Stimulated activated naive CD8-positive, alpha-beta T cell treated with anti-CD3 and anti-CD28 coated beads, Interleukin-15, Interleukin-2, amounts not matched to agents 100 U/mL and 50 U/mL, for 24 hours (primary cell): ENCODE measurements at places on chromosomes 12 and 14.

GRCh38 chr12:73798523-73798922 lies 739.1 kb upstream of the ATXN7L3B start:
- DNase-seq = no peak

DNA sequence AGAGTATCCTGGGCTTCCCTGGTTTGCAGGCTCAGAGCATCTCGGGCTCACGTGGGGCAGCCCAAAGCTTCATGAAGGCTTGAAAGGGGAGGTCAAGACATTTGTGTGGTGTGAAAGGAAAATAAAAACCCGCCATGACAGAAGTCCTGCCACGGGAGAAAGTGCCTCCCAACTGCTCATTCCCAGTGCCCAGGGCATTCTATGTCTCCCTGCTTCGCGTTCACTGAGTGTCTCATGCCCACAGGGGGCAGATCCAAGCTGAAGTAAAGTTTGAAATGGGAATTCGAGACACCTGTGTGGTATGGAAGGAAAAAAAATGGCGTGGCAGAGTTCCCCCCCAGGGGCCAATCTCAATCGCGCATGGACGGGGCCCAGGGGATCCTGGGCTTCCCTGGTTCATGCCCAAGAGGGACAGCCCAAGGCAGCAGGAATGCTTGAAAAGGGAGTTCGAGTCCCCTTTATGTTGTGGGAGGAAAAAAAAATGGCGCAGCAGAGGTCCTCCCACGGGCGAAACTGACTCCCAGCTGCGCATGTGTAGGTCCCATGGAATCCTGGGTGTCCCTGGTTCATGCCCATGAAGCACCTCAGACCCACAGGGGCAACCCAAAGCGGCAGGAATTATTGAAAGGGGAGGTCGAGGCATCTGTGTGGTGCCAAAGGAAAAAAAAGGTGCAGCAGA lies 576.7 kb downstream of the ALG10 start:
- no peak for DNase-seq

DNA sequence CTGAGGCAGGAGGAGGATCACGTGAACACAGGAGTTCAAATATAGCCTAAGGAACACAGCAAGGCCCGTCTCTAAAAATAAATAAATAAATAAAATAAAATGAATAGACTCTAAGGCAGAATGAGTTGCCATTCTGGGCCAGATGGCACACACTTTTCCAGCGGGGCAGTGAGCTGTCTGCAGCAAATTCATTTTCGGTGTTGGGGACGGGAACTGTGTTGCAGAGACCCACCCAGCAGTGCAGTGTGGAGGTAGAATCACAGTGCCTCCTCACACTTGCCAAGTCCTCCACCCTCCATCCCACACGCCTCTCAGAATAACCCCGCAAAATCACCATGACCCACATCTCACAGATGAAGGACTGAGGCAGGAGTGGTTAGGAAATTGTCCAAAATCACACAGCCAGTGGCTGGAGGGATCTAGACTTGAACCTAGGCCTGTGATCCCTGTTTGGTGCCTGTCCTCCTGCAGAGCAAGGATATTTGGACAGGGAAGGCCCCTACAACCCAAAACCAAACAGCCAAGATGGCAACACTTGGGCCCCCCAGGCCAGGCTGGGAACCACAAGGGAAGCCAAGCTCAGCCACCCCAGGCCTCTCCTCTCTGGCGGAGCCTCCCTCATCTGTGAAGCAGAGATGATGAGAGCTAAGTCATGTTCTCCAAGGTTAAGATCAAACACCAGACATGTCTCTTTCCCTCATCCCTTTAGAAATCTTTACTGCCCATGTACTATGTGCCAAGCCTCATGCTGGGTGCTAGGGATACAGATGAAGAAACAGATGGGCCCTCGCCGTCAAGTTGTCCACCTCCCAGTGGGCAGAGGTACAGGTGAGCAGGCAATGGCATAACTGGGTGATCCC lies 152.7 kb downstream of the DPF3 start:
- no peak for DNase-seq

DNA sequence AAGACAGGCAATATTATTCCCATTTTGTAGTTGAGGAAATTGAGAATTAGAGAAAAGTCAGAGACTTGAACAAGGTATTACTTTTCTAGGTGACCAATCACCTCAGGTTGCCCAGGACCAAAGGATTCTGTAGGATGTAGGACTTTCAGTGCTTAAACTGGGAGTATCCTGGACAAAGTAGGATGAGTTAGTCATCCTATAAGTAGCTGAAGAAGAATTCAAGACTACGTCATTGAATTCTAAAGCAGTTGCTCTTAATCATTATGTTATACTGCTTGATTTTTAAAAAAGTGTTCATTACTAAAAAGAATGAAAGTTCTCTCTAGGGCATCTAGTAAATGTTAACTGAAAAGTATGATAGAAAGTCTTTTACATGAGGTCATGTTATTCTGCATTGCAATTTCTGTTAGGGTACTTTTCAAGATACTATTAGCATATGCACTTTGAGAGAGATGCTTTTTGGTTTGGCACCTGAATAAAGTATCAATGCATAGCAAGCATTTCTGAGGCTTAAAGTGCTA lies 101.7 kb downstream of the RTN1 start:
- DNase-seq = no peak

DNA sequence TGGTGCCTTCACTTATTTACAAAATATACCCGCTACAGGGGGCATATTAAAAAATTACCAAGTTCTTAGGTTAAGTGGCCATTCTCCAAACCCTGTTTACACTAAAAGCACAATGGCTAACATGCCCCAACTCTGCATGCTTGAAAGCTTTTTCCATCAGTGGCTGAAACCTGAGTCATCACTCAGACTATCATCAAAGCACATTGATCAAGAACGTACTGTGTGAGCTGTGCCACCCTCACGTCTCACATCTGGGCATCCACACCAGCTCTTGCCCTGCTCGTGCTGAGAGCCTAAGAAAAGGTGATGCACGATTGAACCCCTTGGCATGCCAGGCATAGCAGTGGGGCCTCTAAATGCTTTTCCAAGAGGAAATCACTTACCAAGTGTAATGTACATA lies 13.2 kb downstream of the AQP6 start:
- no peak for DNase-seq

- DNase-seq = no peak
Measured at GRCh38 chr14:74571901-74572725, 39.9 kb downstream of the LTBP2 start.
